ENCODE measurements at places on chromosomes 2 and 18. TPM values are rescaled to one million over a fixed set of nuclear protein-coding genes. Genes with fewer than 3 reads are reported as not detected.
A peak's percentile ranks its signal among the peaks of the same experiment; 100 is the strongest.

- DNase-seq: no peak
These were observed 237.6 kb downstream of the CDH7 start for GRCh38 chr18:65988386-65988785.

DNA sequence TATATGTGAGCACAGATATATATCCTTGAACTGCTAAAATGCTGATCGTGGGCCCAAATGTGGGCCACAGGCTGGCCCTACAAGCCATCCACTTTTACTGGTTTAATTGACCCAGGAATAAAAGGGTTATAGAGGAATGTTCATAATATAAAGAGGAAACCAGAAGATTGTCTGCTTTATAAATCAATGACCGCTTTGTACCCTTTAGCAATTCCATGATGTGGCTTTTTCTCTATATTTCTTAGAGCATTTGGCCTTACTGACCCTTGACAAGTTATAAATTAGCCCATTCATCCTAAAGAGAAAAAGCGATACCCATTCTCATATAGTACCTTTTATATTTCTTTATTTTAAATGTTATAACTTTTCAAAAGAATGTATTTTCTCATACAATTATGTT is 87.1 kb upstream of the ITGA4 start:
- DNase-seq: no peak

GRCh38 chr18:10705786-10706185 is 180.0 kb downstream of the NAPG start:
- no peak for DNase-seq

GRCh38 chr2:217953011-217953481 is 49.7 kb downstream of the TNS1 start:
- DNase-seq: peak; percentile 90

GRCh38 chr18:35716169-35716831 is 134.8 kb downstream of the GALNT1 start:
- no peak for DNase-seq

GRCh38 chr2:18271370-18272147 is 288.9 kb downstream of the RDH14 start:
- no peak for DNase-seq

GRCh38 chr2:8082840-8083239 is 599.0 kb upstream of the ID2 start:
- no peak for DNase-seq

DNA sequence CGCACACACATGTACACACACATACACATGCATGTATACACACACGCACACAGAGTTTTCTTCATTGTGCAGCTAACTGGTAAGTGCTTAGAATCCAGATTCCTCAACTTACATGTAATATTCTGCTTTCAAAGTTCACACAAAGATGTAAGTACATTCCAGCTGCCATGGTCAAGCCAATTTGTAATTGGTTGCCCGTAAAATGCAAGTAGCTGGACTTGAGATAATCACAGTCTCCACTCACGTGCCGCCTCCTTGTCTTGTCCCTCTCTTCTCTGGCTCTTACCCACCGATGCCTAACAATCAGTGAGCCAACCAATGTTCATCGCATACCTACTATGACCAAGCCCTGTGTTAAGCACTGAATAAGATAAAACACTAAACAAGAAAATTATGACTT is 77.8 kb downstream of the SOCS6 start:
- DNase-seq: no peak

DNA sequence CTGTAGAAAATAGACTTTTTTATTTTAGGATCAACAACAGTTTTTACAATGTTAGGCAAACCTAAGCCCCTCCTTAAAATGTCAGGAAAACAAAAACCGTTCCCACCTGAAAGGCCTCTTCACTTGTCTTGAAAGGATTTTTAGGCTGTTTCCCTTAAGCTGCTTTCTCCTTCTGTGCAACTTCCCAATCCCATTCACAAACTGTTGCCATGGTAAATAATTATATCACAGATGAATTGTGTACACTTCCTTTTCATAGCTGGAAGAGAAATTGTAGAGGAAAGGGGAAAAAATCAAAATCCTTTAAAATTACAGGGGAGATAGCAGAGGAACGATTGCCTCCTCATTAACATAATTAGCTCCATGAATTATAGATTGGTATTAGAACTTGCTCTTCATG is 1488.0 kb upstream of the CELF4 start:
- DNase-seq: no peak

GRCh38 chr2:216116418-216116817 is 7.3 kb downstream of the XRCC5 start:
- DNase-seq: no peak

- DNase-seq: no peak
These were observed 42.0 kb upstream of the STK17B start for GRCh38 chr2:196213252-196213980.

DNA sequence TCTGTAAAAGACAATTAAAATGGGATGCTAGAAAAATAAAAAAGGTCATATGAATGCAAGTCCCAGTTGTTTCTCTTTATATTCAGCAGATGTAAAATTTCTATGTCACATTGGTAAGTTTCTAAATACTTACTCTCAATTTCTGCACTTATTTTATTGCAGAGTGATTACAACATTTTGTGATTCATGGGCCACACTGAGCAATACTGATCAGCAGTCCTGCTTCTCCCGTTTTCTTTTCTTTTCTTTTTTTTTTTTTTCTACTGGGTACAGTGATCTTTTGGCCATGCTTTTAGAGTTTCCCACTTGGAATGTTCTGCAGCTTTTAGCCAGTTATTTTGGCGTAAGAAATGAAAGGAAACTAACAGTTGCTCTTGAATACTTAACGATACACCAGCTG is 38.8 kb downstream of the LIMS1 start:
- no peak for DNase-seq

DNA sequence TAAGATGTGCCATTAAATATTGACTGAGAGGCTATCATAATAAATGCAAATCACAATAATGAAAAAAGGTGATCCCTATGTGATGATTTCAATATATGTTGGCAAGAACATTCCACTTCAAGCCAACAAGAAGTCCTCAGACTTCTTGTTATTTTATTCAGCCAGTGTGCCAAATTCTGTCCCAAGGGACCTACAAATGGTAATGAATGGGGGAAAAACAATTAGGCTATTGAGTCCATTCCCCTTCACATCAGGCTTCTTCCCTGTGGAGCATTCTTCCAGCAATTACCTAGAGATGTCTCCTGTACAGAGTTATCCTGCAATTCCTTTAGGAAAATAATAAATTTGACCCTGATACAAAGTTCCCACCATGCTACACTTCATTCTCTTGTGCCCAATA is 144.4 kb downstream of the PIEZO2 start:
- DNase-seq: no peak

GRCh38 chr2:203813684-203814083 is 53.9 kb upstream of the CTLA4 start:
- no peak for DNase-seq

- no peak for DNase-seq
These were observed 1178.7 kb downstream of the SUCLG1 start for GRCh38 chr2:83280391-83280790.

- no peak for DNase-seq
These were observed 252.0 kb upstream of the VWC2L start for GRCh38 chr2:214158851-214159250.

GRCh38 chr2:73368781-73369180 is 16.9 kb upstream of the ALMS1 start:
- DNase-seq: no peak

DNA sequence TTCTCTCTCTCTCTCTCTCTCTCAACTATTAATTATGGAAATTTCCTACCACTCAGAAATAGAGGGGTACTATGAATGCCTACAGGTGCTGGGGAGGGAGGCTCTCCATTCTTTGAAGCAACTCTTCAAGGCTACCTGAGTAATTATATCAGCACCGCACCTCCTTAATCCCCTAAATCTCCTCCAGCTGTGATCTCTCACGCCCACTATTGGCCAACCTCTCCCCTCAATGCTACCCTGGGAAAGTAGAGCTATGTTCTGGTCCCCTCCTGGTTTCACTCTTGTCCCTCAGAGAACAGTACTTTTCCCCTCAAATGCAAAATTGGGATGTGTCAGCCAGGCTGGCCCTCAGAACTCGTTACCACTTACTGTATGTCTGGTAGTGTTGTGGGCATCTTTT is 1.6 kb downstream of the MOCOS start:
- DNase-seq: no peak

- DNase-seq: no peak
These were observed 49.5 kb upstream of the ACAA2 start for GRCh38 chr18:49862656-49863385.

DNA sequence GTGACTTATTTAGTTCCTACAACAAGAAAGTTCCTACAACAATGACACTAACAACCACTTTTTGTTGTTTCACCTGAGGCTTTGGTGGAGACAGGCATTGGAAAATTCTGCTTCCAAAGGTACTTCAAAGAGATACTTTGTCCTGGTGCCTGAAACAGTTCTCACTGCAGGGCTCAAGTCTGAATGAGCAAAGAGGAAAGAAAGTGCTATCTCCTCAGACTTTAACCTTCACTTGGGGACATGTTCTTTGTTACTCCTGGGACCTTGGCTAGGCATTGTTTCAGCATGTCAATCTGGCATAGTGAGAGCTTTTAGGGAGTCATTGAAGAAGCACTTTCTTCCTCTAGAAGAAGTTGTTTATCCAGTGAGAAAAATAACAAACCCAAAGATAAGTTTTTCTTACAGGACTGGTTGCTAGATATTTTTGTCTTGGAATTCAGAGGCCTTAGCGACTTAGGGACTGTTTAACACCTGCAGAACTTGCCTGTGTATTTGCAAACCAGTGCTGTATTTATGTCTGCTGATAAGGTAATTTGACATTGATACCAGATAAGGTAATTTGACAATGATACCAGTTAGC is 12.2 kb downstream of the MDH1 start:
- no peak for DNase-seq

DNA sequence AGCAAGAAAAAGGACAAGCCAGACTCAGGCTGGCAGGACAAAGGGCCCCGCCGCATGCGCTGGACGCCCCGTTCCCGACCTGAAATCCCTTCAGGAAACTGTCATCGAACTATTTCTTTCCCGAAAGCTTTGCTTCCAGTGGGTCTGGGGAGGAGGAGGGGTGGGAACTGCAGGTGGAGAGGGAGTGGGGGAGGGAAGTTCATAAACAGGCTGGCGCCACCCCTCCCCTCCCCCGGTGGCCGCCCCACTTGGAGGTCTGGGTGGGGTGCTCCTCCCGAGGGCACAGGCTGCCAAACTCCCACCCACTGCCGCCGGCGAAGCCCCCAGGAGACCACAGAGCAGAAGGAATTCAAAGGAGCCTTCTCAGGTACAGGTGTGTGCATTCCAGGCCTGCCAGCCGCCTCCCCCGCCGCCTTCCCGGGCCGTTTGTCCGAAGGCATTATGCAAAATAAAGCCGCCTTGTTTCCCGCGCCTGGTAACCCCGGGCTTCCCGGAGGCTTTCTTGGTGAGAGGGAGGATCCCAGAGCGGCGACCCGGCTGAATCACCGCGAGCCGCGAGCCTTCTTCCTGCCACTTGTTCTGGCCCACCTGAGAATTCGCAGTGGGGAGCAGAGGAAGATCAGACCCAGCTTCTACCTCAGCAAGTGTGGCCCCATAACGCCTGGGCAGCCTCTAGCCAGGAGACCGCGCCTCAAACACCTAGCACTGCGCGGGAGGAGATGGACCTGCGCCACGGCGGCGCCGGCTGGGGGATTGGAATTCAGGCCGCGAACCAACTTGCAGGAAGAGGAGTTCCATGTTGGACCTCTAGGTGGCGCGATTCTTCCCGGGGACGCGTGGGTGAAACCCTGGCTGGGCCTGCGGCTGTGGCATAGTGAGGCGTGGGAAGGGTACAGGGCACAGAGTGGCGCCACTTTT is 101.9 kb downstream of the FOXI3 start:
- peak; percentile 69 for DNase-seq

DNA sequence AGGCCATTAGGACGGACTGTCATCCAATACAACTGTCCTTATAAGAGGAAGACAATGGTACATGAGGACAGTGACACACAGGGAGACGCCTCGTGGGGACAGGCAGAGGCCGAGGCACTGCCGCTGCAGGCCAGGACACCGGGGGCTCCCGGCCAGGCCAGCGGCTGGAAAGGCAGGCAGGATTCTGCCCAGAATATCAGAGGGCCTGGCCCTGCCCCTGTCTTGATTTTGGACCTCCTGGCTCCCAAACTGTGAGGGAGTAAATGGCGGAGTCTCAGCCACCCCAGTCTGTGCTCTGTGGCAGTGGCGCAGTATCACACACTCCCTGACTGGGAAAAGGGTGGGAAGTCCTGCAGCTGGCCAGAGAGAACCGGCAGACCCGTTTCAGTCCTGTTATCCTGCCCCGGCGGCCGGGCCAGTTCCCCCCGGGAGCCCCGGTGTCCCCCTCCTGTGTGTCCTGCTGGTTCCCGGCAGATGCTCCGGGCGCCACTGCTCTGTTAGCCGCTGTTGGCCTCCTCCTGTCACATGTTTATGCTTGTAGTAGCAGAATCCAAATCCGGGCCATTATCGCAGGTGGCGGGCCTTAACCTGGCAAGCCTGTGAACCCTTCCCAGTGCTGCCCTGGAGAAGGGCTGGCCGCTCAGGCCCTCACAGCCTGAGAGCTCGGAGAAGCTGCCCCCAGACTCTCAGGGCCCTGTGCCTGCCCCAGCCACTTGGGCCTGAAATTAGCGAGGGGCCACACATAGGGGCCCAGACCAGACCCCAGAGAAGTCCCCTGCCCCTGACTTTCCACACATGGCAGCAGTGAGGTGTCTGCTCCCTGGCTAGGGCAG is 31.4 kb upstream of the TAF1B start:
- DNase-seq: peak; percentile 61

GRCh38 chr2:171217330-171217729 is 56.6 kb upstream of the TLK1 start:
- no peak for DNase-seq

- no peak for DNase-seq
These were observed 331.5 kb upstream of the LRP1B start for GRCh38 chr2:142462306-142462705.

- no peak for DNase-seq
These were observed 122.9 kb downstream of the PRKRA start for GRCh38 chr2:178328037-178328436.

ACMSD gene
- not detected for total RNA-seq

HRH4 gene
- total RNA-seq: not detected

THAP4 gene
- 44.7 TPM for total RNA-seq

PDE1A gene
- 17.2 TPM for total RNA-seq

TMEM247 gene
- total RNA-seq: not detected

SKA1 gene
- 0.68 TPM for total RNA-seq

CD8A gene
- total RNA-seq: 0.36 TPM

NIF3L1 gene
- total RNA-seq: 11.2 TPM

CD8B2 gene
- not detected for total RNA-seq

GLI2 gene
- 2.9 TPM for total RNA-seq

CCDC85A gene
- 8.2 TPM for total RNA-seq

PROM2 gene
- 6.1 TPM for total RNA-seq

CCDC102B gene
- 16.3 TPM for total RNA-seq

AKAIN1 gene
- total RNA-seq: not detected

Measured in sigmoid colon (tissue), 7 donors.